ENCODE measurements at places on chromosomes 1 and 21. TPM values are rescaled to one million over a fixed set of nuclear protein-coding genes. Genes with fewer than 3 reads are reported as not detected.

MANEAL gene
- 7.2 TPM for total RNA-seq

ST6GALNAC3 gene
- 1.00 TPM for total RNA-seq

GRCh38 chr1:81922955-81923354 is 122.2 kb downstream of the ADGRL2 start:
- no peak overlapping the region for H3K4me3 ChIP-seq
- DNase-seq, result no peak
- no peaks in the 10 kb centered on the region for H3K27me3 ChIP-seq
- H3K36me3 ChIP-seq, result no peaks in the 10 kb centered on the region
- no peak overlapping the region for H3K27ac ChIP-seq
- H3K4me1 ChIP-seq, result no peaks in the 10 kb centered on the region

AUNIP gene
- total RNA-seq, result not detected

GRCh38 chr1:29460694-29461093 is 224.4 kb downstream of the PTPRU start:
- H3K4me1 ChIP-seq, result no peaks in the 10 kb centered on the region
- H3K27me3 ChIP-seq, result peaks cover 8% of the 10 kb centered on the region
- no peak overlapping the region for H3K4me3 ChIP-seq
- H3K27ac ChIP-seq, result no peak overlapping the region
- no peaks in the 10 kb centered on the region for H3K36me3 ChIP-seq

DNA sequence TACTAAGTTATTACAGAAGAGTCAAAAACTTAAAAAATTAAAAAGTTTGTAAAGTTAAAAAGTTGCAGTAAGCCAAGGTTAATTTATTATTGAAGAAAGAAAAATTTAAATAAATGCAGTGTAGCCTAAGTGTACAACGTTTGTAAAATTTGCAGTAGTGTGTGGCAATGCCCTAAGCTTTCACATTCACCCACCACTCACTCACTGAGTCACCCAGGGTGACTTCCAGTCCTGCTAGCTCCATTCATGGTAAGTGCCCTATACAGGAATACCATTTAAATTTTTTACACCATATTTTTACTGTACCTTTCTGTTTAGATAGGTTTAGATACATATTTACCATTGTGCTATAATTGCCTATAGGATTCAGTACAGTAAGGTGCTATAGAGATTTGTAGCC is 88.6 kb downstream of the CTH start:
- H3K27ac ChIP-seq, result no peak overlapping the region
- DNase-seq, result no peak
- H3K27me3 ChIP-seq, result no peaks in the 10 kb centered on the region
- H3K4me1 ChIP-seq, result peaks cover 7% of the 10 kb centered on the region
- no peak overlapping the region for H3K4me3 ChIP-seq

GRCh38 chr21:35346697-35347096 is 297.6 kb upstream of the RUNX1 start:
- H3K4me1 ChIP-seq, result no peaks in the 10 kb centered on the region
- no peak overlapping the region for H3K27ac ChIP-seq
- H3K36me3 ChIP-seq, result no peaks in the 10 kb centered on the region

KCND3 gene
- total RNA-seq, result 3.5 TPM

JMJD4 gene
- total RNA-seq, result 6.8 TPM

NR5A2 gene
- 75.4 TPM for total RNA-seq

DNA sequence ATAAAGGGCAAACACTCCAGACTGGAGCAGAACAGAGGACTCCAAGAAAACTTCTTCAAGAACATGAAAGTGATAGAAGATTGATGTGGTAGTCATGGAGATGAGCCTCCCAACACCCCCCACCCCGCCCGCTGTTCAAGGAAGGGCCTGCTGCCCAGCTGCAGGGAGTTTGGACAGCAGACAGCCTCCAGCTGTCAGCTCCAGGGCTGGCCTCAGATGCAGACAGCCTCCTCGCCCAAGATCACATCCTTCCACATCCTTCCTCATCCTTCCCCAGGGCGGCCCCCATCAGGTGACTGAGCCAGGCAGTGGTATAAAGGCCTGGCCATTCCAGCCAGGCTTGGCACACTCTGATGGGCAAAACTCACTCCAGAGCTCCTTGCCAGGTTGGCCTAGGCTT is 24.6 kb downstream of the HMGN2 start:
- no peak overlapping the region for H3K4me3 ChIP-seq
- H3K27me3 ChIP-seq, result no peaks in the 10 kb centered on the region
- no peak overlapping the region for H3K27ac ChIP-seq
- peaks cover 17% of the 10 kb centered on the region for H3K4me1 ChIP-seq
- no peaks in the 10 kb centered on the region for H3K36me3 ChIP-seq

- H3K27ac ChIP-seq, result no peak overlapping the region
- no peaks in the 10 kb centered on the region for H3K27me3 ChIP-seq
- DNase-seq, result no peak
- no peak overlapping the region for H3K4me3 ChIP-seq
- no peaks in the 10 kb centered on the region for H3K4me1 ChIP-seq
Observed at GRCh38 chr1:48109390-48110013, 112.3 kb upstream of the TRABD2B start.

RHEX gene
- total RNA-seq, result not detected

DNA sequence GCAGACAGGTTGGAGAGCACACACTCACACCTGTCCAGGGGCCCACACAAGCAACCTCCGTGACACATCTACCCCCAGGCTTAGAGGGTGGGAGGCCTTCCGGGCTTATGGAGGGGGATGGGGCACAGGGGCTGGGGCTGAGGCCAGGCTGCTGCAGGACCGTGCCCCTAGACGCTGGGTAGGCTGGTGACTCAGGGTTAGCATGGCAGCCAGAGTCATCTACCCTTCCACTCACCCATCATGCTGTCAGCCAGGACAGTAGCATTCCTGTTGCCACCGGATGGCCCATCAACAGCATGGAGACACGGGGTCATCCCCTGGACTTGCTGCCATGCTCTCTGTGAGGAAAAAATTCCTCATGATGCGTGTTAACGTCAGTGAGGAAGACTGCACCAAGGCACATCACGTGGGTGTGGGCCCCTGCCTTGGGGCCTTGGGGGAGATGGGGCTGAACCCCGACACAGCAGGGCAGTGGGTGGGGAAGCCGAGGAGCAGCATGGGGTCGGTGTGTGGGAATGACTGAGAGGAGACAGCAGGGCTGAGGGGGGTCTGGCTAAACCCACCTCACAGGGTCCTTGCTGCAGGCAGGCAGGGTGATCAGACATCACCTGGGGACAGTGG is 52.8 kb downstream of the WNT9A start:
- no peaks in the 10 kb centered on the region for H3K4me1 ChIP-seq
- H3K27me3 ChIP-seq, result no peaks in the 10 kb centered on the region
- no peak overlapping the region for H3K27ac ChIP-seq
- H3K36me3 ChIP-seq, result no peaks in the 10 kb centered on the region
- H3K4me3 ChIP-seq, result no peak overlapping the region
- peak; percentile 1 for DNase-seq

DNA sequence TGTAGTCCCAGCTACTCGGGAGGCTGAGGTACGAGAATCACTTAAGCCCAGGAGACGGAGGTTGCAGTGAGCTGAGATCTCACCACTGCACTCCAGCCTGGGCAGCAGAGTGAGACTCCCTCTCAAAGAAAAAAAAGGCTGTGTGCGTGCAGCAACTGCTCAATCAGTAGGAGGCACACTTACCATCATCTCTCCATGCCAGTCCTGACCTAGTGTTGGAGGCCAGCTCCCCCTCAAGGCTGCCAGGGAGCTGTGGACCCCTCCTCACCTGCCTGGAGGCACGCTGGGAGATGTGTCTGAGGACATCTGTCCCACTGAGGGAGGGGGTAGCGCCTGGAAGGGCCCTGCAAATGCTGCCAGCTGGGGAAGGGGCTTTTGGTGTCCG is 11.9 kb downstream of the RPS6KA1 start:
- H3K4me1 ChIP-seq, result peaks cover 9% of the 10 kb centered on the region
- no peaks in the 10 kb centered on the region for H3K27me3 ChIP-seq
- peak overlapping the region; percentile 74 for H3K27ac ChIP-seq
- H3K36me3 ChIP-seq, result no peaks in the 10 kb centered on the region

CADM3 gene
- total RNA-seq, result 6.5 TPM

PAQR6 gene
- not detected for total RNA-seq

DNA sequence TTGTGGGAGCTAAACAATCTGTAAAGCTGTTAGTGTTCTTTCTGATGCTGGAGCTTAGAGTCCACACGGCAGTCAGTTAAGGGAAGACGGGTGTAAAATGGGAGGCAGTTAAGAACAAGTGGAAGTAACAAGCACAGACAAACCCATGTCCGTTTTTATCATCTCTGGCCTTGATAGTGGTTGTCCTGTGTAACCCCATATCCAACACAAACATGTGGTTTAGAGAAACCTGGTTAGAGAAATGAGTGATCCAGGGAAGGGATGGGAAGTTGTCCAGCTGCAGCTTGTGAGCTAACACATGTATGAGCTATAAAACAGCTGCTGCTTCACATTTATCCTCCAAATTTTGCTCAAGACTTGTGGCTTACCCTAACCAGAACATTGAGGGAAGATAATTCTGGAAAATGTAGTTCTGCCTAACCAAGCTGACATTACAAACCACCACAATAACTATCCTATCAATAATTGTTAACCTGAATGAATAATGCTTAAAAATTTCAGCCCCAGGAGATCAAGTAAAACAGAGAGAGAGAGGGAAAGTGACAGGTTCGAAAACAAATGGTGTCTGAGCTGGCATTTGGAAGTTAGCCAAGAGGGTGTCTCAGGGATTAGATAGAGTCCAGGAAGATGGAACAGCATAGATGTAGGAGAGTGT is 10.6 kb upstream of the C1orf162 start:
- no peak overlapping the region for H3K27ac ChIP-seq
- H3K36me3 ChIP-seq, result peaks cover 40% of the 10 kb centered on the region
- DNase-seq, result no peak
- H3K4me1 ChIP-seq, result no peaks in the 10 kb centered on the region
- no peak overlapping the region for H3K4me3 ChIP-seq
- no peaks in the 10 kb centered on the region for H3K27me3 ChIP-seq

- no peak overlapping the region for H3K4me3 ChIP-seq
- no peak for DNase-seq
- H3K27me3 ChIP-seq, result no peaks in the 10 kb centered on the region
- no peak overlapping the region for H3K27ac ChIP-seq
Observed at GRCh38 chr1:94401206-94401605, 17.0 kb upstream of the ABCD3 start.

RAB3B gene
- 4.5 TPM for total RNA-seq

GRCh38 chr1:198929961-198930599 is 291.2 kb downstream of the PTPRC start:
- H3K4me3 ChIP-seq, result no peak overlapping the region
- H3K27ac ChIP-seq, result peak overlapping the region; percentile 61
- DNase-seq, result no peak

OR2AK2 gene
- not detected for total RNA-seq

CD84 gene
- total RNA-seq, result 1.4 TPM

- peak; percentile 25 for DNase-seq
- no peaks in the 10 kb centered on the region for H3K27me3 ChIP-seq
- H3K36me3 ChIP-seq, result no peaks in the 10 kb centered on the region
- no peak overlapping the region for H3K4me3 ChIP-seq
Observed at GRCh38 chr1:94863919-94864318, 43.8 kb downstream of the SLC44A3 start.

DNA sequence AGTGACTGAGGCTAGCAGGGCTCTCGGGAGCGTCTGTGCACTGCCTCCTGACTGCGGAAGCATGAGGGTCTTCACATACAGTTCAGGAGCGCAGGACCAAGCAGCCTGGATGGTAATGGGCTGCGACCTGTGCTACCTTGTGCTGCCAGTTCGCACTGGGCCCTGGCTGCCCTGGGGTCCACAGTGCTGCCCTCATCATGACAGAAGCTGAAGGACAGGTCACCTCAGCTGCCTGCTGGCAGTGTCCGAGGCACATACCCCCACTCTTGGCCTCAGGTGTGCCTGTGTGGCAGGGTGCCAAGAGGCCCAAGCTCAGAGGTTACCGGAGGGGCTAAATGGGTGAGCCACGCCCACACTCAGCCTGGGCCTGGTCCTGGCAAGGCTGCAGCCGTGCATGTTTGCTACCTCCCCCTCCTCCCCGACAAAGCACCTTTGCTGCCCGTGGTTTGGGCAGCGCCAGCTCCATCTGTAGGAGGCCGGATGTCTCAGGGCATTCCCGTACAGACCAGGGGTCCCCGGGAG is 4.4 kb downstream of the JMJD4 start:
- no peaks in the 10 kb centered on the region for H3K36me3 ChIP-seq
- no peak for DNase-seq
- H3K4me1 ChIP-seq, result peaks cover 28% of the 10 kb centered on the region
- H3K27ac ChIP-seq, result no peak overlapping the region
- H3K4me3 ChIP-seq, result no peak overlapping the region
- H3K27me3 ChIP-seq, result no peaks in the 10 kb centered on the region

DNA sequence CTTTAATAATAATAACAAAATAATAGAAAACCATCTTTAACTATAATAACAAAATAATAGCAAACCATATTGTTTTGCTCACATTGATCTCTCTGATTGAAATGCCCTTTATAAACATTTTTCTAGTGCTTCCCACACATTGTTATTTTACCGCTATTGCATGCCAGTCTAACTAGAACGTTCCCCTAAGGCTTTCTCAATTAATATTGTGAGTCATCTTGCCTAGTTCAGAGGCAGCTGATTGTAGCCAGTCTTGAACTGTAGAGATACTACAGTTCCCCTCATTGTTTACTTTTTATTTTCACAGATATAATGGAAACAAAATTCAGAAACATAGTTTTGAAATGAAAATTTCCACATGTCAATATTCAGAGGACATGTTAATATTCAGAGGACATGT is 192.3 kb upstream of the ADGRL4 start:
- H3K27me3 ChIP-seq, result no peaks in the 10 kb centered on the region
- no peak for DNase-seq
- H3K27ac ChIP-seq, result no peak overlapping the region
- no peaks in the 10 kb centered on the region for H3K4me1 ChIP-seq
- no peak overlapping the region for H3K4me3 ChIP-seq

DNA sequence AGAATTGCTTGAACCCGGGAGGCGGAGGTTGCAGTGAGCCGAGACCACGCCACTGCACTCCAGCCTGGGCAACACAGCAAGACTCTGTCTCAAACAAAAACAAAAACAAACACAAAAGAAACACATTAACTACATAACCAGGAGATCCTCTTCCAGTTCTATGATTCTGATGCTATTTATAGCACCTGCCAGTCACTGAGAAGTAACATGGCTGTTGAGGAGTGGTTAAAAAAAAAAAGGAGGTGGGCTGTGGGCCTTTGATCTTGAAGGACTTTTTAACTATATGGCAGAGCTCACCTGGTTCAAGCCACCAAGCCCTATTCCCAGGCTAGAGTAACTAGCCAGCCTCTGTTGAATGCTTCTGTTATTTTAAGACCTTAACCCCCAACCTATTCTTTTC is 148.8 kb downstream of the ZBTB18 start:
- no peak overlapping the region for H3K4me3 ChIP-seq
- no peaks in the 10 kb centered on the region for H3K36me3 ChIP-seq
- DNase-seq, result no peak
- no peaks in the 10 kb centered on the region for H3K27me3 ChIP-seq
- H3K4me1 ChIP-seq, result no peaks in the 10 kb centered on the region

MCOLN3 gene
- 1.9 TPM for total RNA-seq

GRCh38 chr1:202932476-202932875 is 5.4 kb upstream of the KLHL12 start:
- no peaks in the 10 kb centered on the region for H3K27me3 ChIP-seq
- no peak for DNase-seq
- no peaks in the 10 kb centered on the region for H3K36me3 ChIP-seq
- no peak overlapping the region for H3K4me3 ChIP-seq
- H3K4me1 ChIP-seq, result peaks cover 3% of the 10 kb centered on the region
